ENCODE measurements at places on chromosomes 13 and 19.
A peak's percentile ranks its signal among the peaks of the same experiment; 100 is the strongest.

GRCh38 chr13:113083402-113084061, 22.1 kb upstream of the F7 start:
- no peak for DNase-seq

- no peak for DNase-seq
Observed at GRCh38 chr13:112242777-112243176, 133.4 kb upstream of the SPACA7 start.

DNA sequence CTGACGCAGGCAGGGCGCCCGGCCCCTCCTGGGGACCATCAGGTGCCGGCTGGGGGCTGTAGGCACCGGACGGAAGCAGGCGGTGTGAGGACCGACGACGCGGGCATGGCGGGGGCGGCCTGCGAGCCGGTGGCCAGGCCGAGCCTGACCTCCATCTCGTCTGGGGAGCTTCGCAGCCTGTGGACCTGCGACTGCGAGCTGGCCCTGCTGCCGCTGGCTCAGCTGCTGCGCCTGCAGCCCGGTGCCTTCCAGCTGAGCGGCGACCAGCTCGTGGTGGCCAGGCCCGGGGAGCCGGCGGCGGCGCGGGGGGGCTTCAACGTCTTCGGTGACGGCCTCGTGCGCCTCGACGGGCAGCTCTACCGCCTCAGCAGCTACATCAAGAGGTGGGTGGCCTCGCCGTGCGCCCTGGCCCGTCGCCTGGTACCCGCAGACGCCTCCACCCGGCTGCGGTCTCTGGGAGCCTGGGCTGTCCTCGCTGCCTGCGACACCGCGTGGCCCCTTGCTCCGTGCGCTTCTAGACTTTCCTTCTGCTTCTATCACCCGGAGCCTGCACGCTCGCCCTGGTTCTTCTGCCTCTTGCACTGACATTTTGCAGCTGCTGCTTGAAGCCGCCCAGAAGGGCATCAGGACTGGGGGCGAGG, 460 bp downstream of the MEDAG start:
- no peak for DNase-seq

DNA sequence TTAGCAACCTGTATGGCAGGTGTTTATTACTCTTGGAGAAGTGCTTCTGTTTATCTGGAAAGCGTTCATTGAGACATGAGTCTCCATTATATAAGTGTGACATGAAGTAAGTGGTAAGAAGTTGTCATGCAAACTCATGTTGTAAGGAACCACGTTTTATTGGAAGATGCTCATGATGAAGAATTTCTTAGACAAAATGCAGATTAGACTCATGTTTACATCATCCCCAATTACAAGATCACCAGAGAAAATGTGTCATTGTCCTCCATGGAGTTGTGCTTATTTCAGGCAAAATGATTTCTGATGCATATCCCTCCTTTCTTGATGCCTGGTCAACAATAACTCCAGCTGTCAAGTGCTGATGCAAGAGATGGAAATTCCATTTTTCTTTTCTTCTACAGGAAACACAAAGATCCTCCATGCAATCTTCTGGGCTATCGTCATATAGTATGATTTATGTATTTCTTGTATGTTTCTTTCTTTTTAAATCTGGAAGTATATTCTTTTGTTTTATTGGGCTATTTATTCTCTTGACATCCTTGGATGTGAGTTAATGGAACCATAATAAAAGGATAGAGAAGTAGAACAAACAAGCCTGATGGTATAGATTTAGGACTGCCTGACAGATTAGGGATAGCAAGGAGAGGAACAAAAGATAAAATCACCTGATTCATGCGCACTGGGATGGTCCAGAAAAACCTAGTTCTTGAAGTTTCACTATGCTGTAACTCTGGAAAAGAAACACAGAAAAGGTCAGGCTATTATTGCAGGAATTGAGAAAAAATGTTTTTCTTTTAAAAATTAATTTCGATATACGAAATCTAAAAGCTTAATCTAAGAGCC, 50.7 kb upstream of the DIAPH3 start:
- no peak for DNase-seq

DNA sequence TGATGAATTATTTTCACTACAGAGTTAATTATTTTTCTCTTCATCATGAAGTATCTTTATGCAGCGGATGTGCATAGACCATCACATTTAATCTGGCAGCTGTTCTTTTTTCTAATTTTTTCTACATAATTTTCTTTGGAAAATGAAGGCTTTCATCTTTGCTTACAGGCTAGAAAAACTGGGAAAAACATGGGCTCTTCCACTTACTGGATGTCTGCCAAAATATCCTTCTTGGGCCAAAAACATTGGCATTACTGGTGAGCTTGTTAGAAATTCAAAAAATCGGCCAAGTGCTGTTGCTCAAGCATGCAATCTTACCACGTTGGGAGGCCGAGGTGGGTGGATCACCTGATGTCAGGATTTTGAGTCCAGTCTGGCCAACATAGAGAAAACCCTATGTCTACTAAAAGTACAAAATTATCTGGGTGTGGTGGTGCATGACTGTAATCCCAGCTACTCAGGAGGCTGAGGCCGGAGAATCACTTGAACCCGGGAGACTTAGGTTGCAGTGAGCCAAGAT, 176.8 kb downstream of the ZNF737 start:
- no peak for DNase-seq

DNA sequence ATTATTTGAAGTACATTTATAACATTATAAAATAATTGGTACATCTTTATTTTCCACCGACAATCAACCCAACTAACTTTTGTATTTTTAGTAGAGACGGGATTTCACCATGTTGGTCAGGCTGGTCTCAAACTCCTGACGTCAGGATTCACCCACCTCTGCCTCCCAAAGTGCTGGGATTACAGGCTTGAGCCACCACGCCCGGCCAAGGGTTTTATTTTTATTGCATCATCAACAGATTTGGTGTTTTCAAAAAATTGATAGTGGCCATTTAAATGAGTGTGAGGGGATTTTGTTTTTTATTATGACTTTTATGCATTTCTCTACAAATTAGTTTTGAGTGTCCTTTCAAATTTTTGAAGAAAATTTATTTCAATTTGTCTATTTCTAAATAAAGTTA, 10.6 kb downstream of the ZNF726 start:
- DNase-seq, result no peak

DNA sequence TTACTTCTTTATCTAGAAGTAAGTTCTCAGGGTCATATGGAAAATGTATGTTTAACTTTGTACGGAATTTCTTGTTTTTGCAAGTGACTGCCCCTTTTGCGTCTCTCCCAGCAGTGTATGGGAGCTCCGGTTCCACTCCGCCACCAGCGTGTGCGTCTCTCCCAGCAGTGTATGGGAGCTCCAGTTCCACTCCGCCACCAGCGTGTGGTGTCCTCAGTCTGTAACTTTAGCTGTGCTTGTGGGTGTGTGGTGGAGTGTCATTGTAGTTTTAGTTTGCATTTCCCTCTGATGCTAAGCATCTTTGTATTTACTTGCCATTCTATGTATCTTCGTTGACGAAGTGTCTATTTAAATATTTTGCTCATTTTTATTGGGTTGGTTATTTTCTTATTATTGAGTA, 2.4 kb downstream of the CUL4A start:
- no peak for DNase-seq

- DNase-seq, result peak; percentile 96
Observed at GRCh38 chr19:1449467-1450442, at the start of gene APC2. TSS of gene APC2 (plus strand) at chr19:1450121. CDS start at chr19:1453002, 2,881 bp downstream.

DNA sequence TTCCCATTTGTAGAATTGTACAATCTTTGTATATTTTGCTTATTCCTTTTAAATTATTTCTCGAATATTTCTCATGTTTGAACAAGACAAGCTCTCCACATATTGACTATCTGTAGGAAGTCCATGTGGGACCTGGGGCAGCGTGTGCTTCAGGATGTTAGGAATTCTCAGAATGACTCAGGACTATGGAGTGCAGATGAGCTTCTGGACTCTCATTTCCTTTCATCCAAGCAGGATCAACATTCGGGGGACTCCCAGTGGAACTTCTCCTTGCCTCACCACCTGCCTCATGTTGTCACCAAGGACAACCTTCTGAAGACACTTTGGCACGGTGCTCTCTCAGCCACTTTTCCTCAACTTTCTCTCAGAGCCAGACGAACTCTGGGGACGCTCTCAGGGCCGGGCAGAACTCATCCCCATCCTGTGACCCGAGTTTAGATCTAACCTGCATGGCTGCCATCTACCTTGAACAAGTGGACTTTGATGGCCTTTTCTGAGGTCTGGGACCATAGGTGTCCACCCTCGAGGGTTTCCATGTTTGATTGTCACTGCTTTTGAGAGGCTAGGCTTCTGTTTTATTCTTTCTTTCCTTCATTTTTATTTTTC, 441.7 kb downstream of the IRS2 start:
- no peak for DNase-seq

DNA sequence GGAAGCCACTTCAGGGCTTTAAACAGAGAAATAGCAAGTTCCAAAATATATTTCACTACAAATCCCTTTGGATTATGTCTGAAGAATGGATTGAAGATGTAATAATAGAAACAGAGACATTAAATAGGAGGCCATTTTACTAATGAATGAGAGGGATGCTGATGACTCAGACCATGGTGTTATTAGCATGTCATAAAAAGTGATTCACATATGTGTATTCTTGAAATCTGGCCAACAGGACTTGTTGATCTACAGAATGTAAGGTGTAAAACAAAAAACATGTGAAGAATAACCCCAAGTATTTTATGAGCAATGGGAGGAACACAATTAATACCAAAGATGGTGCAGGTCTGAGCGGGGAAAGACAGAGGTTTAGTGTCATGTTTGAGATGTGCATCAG, 873.7 kb downstream of the SLITRK5 start:
- no peak for DNase-seq

- no peak for DNase-seq
Observed at GRCh38 chr13:52983836-52984235, 44.8 kb upstream of the OLFM4 start.
